ENCODE measurements at places on chromosomes 4 and X.

DNA sequence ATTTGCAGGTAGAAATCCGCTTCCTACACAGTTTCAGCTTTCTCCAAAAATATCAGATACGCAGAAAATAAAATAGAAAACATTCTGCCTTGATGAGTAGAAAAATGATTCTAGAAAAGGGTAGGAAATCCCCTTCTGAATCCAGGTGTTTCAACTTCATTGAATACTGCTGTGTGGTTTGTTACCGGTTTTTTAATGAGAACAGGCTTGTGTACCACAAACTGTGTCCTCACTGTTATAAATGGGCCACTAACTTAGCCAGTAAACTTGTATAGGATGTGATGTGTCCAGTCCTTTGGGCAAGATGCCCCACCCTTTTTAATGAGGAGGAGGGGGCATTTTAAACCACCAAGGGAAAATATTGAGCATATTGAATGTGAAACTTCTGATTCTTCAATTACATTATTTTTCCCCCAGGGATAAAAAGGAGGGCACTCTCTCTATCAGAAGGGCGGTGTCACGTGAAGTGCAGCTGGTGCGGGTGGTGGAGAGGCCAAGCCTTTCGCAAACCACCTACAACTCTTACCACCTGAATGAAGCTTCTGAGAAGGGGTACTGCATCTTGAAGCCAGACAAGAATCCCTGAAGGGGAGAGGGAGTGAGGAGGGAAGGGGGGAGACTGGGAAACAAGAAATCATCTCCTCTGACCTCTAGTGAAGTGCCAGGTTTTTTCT, 4.5 kb downstream of the CXXC4 start:
- DNase-seq = no peak

DNA sequence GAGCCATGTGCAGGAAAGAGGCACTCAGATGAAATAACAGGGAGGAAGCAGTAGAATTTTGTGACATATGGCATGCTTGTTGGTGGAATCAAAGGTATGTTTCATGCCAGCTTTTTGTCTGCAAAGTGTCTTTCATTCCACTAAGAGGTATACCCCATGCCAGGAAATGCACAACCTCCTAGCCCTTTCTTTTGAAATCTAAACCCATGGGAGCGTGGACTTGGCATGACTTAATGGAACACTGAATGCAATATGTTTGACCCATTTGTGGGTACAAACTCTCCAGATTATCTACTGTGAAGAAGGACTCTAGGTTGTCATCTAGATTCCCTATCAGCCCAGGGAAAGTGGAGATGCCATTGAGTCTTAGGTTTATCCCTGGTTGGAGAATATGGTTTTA, 338.3 kb upstream of the TEX13C start:
- DNase-seq = no peak

GRCh38 chrX:9659571-9660195, 106.0 kb downstream of the GPR143 start:
- no peak for DNase-seq

DNA sequence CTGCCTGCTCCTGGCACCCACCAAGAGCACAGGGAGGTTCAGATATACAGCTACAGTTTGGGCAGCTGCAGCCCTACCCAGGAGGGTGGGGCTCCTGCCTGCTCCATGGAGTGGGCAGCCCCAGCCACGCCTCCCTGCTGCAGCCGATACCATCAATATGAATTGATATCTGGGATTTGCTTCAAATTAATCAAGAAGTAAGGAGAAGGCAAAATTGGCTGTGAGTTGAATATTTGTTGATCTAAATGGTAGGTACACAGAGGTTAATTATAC, 31.2 kb upstream of the ZNF280C start:
- DNase-seq = no peak

DNA sequence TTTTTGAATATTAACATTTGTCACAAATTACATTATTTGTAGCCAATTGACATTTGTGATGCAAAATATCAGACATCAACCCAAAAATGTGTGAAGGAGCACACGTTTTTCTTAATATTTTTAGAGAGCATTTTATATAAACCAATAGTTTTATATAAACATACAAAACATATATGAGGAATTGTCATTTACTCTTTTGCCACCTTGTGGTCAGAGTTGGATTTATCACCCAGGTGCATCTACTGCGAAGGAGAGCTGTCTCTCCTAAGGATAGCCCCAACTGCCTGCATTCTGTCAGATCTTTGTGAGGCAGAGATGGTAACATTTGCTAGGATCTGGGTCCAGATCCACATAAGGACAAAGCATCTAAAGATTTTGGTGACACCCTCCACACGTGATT, 2.5 kb upstream of the USP27X start:
- DNase-seq = peak; percentile 23

DNA sequence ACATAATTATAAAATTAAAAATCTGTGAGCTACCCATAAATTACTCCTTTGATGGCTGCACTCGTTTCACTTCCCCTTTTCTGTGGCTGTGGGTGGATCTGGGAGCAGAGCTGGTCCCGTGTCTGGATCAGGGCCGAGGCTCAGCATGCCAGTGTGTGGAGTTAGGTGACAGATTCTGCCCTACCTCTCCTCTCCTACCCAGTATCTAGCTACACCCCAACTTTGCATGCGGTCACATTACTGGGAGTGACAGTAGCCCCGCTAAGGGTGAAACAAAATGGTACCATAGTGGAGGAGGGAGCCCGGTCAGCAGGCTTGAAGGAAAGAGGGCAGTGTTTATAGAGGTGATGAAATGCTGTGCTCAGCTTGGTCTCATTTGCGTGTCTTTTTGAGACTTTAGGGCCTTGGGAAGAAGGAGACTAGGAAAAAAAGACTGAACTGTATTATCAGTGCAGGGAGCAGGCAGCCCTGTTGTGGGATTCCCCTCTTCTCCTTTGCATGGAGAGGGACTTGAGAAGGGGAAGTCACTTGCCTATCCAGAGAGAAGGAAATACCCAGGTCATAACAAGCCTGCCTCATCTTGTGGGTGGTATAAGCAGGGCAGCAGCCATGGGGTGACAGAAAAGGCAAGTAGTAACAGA, 48.4 kb downstream of the ARHGAP10 start:
- no peak for DNase-seq

Measured in activated CD4-positive, alpha-beta T cell treated with anti-CD3 and anti-CD28 coated beads for 4 hours (primary cell).